ENCODE measurements at places on chromosomes 2 and 18.
A peak's percentile ranks its signal among the peaks of the same experiment; 100 is the strongest.

- DNase-seq: no peak
These were observed 284.7 kb downstream of the CMPK2 start for GRCh38 chr2:6580982-6581381.

DNA sequence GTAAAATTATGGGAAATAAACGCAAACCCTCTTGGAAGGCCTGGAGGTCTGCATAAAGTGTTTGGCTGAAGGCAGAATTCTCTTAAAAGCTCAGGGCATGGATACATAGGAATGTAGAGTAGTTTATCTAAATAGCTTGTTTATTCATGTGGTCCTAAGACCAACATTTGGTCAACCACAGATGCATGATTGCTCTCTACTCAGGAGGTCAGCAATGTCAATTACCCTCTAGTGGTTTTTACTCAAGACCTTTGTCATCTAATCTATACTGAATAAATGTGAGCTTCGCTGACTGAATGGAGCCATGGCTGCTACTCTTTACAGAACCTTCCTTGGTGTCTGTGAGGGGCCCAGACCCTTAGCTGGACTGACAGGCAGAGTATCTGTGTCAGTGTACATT is 139.8 kb downstream of the ATL2 start:
- DNase-seq: no peak

DNA sequence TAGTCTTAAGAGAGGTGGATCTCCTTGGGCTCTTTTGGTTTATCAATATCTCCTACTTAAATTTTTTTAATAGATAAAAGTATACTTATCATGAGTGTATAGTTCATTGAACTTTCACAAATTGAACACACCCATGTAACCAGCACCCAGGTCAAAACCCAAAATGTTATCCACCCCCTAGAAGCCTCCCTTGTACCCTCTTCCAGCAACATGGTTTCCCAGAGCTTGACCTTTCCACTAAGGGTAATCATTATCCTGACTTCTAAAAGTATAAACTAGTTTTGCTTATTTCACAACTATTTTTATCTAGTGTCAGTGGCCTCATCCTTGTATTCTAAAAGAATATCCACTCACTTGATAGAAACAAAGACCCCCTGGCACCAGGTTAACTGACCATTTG is 106.8 kb downstream of the MDH1 start:
- DNase-seq: no peak

DNA sequence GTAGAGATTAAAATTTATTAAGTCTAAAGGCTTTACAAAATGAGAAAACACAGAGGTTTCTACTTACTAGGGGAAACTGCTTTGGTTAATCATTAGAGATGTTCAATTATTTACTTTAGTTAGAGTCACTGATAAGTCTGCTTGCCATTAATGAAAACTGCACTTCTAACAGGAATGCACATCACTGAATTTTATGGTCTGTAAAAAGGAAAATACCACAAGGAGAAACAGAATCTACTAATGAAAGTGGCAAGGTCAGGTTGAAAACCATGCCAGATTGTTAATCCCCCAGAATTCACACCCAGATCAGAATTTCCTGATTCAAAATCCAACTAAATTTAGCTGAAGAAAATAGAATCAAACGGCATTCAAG is 90.5 kb upstream of the GRB14 start:
- no peak for DNase-seq

DNA sequence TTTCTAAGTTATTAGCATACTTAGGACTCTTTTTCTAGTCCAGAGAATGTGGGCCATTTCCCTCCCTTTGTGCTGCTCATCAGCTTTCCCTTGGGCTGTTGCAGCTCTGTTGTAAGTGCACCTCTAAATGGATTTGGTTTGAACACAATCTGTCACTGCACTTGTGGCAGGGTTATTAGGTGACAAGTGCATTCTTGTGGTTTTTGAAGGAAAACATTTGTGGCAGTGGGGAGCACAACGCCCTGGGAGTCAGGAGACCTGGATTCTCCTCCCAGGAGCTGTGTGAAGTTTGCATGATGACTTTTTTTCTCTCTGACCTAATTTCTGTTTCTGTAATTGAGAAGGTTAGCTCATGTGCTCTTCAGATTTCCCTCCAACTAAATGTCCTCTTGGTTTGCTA is 630.9 kb upstream of the FAM98A start:
- DNase-seq: no peak

DNA sequence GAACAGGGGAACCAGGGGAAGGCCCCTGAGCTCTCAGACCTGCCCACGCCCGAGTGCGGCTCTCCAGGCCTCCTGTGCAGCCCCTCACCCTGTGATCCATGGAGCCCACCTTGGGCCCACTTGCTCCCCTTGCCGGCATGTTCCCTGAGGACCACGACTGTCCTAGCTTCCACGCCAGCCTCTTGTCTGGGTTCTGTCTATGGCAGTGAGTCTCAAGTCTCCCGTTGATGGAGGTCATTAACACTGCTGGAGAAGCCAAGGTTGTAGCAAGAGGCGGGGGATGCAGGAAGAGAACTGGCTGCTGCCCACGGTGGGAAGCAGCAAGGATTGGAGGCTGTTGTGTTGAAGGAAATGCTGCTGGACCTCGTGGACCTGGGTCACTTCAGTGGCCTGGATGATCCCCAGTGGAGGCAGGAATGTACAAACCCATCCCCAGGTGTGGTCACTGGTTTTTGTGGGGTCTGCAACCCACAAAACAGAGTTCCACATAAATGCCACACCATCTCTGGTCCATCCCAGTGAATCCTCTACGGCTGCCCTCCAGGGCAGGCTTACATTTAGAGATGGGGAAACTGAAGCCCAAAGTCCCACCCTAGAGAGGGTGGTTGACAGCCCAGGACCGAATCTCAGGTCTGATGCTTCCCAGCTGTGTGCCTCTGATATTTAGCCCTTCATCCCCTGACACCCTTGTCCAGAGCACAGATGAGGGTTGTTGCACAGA is 150.3 kb downstream of the NDUFA10 start:
- no peak for DNase-seq

- DNase-seq: no peak
These were observed 335.1 kb upstream of the SKOR2 start for GRCh38 chr18:47586418-47587070.

DNA sequence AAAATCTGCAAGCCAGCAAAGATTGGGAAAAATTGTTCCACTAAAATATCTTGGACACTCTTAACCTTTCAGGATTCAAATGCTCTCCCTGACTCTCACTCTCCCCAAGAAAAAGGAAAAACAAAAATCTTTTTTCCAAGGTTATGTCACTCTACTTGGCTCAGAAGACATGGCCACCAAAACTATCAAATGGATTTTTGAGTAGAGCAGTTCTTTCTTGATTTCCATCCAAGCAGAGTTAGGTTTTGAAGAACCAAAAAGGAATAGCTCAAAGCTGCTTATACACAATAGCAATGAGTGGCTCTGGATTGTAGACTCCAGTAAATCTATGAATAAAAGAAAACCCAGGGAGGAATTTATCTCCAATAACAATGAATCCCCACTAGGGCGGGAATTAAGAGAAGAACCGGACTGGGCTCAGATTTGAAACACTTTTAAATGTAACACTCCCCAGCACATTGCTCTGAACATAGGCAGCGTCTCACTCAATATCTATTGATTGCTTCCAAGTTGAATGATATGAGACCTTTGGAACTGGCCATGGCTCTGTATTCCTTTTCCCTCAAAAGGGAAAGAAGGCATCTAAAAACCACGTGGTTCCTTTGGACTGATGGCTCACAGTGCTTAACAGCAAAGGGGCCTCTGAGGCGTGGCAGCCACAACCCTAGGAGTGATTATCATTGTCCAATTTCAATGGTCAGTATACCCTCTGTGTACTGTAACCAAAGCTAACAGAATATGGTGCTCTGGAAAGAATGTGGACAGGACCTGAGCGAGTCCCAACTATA is 68.3 kb downstream of the SPRED2 start:
- DNase-seq: no peak

- no peak for DNase-seq
These were observed 11.0 kb upstream of the PTPN2 start for GRCh38 chr18:12895014-12895413.

GRCh38 chr2:61275575-61276184 is 113.7 kb downstream of the C2orf74 start:
- no peak for DNase-seq

- no peak for DNase-seq
These were observed 504.3 kb upstream of the ID2 start for GRCh38 chr2:8177566-8177965.

DNA sequence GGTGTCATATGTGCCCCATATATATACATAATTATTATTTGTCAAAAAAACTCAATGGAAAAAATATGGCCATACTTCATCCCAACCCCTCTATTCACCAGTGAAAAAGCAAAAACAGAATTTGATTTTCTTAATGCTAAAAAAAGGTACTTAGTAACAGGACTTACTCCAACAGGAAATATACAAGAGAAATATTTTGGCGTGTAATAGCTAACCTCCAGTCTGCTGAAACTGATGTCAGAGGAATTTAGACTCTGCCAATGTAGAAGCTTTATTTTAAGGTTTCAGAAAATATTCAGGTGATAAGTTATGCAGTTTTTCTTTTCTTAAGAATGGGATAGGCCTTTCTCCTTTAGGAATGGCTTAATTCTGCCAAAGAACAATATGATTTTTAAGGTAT is 72.6 kb downstream of the TMEFF2 start:
- no peak for DNase-seq

- DNase-seq: no peak
These were observed 53.9 kb upstream of the PXDN start for GRCh38 chr2:1798115-1798784.

- DNase-seq: no peak
These were observed 307.0 kb upstream of the CWC22 start for GRCh38 chr2:180314086-180314485.

GRCh38 chr2:241099246-241099645 is 2.8 kb downstream of the MTERF4 start:
- no peak for DNase-seq

GRCh38 chr2:239894276-239894675 is 130.9 kb downstream of the NDUFA10 start:
- DNase-seq: no peak

GRCh38 chr2:201759567-201759966 is 21.2 kb downstream of the ALS2 start:
- DNase-seq: no peak

GRCh38 chr2:173550143-173550542 is 195.5 kb downstream of the CDCA7 start:
- DNase-seq: no peak

GRCh38 chr2:39437522-39438296 is 624 bp upstream of the MAP4K3 start:
- DNase-seq: peak; percentile 64

GRCh38 chr18:38494065-38494464 is 928.5 kb upstream of the CELF4 start:
- DNase-seq: peak; percentile 40
